ENCODE measurements at places on chromosomes 4 and X. TPM values are rescaled to one million over a fixed set of nuclear protein-coding genes. Genes with fewer than 3 reads are reported as not detected.
A peak's percentile ranks its signal among the peaks of the same experiment; 100 is the strongest.

Gene PFKFB1
- total RNA-seq, result 18.5 TPM

Gene PDHA1
- 177 TPM for total RNA-seq

DNA sequence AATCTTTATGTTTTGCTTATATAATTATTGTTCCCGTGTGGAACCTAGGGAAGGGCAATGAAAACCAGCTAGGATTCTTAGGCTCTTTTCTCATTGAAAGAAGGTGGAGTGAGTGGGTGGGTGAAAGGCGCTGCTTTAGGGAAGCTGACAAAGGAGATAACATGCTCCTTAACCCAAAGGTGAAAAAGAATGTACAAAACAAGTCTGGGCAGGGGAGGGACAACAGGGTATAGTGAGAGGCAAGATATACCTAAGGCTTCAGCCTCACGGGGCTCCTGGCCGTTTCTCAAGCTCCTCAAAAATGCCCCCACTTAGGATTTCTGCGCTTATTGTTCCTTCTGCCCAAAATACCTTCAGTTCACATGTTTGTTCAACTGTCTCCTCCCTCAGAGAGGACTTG is 1.8 kb downstream of the SH2D1A start:
- DNase-seq, result no peak

DNA sequence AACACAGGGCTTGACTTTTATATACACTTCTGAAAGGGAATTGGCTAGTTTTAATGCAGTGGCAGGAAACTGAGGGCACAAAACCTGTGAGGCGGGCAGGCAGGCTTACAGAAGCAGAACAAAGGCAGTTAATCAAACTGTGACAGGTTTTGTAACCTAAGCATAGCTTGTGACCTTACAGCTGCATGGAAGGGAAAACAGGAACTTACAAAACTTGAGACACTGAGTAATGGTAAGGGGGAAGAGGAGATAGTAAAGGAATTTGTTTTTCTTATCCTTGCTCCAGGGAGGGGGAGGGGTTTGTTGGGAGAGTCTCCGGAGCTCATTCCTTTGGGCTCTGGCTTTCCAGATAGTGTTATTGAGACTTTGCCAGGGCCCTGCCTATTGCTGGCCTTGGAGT is 55.6 kb downstream of the SLITRK4 start:
- no peak for DNase-seq

DNA sequence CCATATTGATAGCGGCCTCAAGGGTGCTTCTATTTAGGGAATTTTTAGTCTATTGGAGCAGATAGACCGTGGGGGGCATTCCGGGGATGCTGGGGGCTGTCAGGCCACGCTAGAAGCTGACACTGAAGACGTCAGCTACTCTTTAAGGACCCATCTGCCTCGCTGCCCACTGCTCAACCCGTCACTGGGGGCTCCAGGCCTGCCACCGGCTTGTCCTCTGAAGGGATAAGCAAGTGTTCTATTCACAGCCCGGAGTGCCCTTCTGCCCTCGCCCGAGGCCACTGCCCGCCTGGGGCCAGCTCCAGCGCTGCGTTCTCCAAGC is 679 bp upstream of the MSL3 start:
- no peak for DNase-seq

Gene PPP1R2C
- not detected for total RNA-seq

DNA sequence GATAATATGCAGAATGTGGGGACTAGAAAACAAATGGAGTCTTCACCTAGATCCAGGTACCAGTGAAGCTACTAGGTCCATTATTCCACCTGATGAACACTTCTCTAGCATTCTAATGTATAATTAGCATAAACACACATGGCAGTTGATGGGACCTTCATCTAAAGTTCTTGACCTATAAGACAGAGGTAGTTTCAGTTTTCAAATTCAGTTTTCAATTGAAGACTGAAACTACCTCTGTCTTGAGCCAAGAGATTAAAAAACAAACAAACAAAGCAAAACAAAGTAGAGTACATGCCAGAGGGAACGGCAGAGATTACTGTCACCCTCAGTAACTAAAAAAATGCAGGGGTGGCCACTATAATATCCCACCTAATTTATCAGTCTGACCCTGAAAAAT is 199.9 kb upstream of the NEIL3 start:
- DNase-seq, result no peak

DNA sequence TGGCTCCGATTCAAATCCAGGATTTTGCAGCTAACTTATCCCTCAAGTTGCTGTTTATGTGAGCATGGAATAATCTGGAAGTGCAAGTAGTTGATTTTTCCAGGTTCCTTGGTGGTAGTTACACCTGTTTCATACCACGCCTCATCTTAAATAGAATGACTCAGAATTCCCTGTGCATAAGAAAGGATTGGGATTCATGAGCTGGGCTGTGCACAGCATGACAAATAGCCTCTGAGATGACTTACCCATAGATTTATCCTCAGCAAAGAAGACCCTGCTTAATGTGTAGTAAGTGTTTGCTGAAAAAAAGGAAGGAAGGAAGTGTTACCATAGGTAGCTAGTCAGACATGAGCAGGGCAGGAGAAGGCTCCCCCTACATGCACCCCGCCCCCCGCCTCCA is 777.7 kb upstream of the ADGRL3 start:
- no peak for DNase-seq

DNA sequence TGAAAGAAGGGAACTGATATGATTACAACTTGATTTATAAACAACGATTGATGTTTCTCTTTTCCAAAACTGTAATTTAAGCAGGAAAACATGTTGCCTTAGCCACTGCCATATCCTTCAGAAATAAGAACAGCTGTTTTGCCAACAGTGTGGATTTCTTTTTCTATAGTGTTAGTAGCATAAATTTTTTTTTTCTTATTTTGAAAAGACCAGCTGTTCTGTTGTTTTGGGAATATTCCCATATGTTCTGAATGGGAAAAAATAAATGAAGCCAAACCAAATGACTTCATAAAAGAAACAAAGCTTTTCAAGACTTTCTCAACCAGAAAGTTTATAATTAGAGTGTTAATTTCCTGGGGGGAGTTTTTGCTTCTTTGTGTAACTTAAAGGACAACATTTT is 83.9 kb upstream of the ARHGAP24 start:
- DNase-seq, result no peak

DNA sequence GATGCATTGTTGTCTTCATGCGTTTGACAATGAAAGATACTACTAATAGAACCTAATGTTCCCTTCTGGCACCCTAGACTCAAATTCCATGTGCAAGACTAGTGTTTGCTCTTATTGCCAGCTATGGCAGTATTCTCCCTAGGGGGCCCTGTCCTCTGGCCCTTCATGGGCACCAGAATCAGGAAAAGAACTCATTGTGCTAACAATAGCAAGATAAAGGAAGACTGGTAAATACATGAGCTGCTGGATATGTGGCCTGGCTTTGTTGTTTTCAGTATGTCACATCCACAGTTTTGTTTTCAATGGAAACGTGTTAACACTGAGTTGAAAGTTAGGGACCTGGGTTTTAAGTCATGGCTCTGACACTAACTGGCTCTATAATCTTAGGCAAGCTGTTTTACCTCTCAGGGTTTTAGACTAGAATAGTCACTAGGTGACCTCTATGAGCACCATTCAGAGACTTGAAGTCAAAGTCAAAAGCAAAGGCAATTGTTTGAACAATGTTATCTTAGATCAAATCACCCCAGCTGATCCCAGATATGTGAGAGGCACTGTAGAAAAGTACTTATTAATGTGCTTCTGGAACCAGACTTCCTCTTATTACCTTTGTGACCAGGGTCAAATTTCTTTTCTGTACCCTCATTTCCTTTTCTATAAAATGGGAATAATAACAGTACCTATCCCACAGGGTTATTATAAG is 253.7 kb upstream of the DIAPH2 start:
- no peak for DNase-seq

DNA sequence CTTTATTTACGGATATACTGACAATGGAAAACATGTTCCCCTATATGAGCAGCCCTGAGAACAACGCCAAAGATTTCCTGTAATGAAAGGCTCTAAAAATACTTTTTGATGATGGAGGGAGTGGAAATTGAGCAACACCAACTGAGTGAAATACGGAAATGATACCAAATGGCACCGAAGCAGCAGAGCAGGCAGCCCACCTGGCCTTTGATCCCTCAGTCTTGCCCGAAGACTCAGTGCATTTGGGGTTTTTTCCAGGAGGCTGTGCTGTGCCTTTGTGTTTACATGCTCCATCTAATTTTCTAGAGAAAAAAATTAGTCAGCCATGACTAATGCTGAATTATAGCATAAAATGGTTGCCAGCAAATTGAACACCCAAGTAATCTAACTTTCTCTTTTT is 169.9 kb upstream of the RBPJ start:
- no peak for DNase-seq

DNA sequence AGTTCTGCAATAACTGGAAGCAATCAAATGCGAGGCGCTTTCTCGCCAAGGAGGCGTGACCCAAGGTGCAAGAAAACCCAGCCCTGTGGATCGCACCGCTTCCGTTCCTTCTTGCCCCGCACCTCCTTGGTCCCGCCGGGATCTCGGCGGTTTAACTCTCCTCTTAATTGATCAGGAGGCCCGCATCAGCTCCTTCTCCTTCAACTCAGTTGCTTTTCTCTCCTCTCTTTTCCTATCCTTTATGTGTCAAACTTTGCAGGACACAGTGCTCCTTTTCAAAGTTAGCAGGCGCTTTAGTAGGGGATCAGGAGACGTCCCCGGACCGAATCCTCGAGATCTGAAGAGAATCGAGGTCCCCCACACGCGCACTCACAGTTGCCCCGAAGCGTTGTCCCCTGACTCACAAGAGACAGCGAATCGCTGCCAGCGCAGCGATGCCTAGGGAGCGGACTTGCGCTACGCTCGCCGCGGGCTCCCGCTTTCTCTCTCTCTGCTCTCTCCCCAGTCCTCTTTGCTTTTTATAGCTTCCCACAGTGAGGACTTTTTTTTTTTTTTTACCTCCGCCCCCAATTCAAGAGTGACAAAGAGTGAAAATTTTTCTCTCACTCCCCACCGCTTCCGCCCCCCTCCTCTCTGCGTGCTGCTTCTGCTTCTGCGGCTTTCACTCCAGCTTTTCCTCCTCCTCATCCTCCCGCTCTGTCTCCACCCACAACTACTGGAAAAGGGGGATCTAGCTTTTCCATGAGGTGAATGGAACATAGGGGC is at the start of gene DKK2:
Gene DKK2 (minus strand): TSS at position 495 of the 765 bp plus-strand sequence. CDS start 722 bp downstream, outside the sequence.
- no peak for DNase-seq

DNA sequence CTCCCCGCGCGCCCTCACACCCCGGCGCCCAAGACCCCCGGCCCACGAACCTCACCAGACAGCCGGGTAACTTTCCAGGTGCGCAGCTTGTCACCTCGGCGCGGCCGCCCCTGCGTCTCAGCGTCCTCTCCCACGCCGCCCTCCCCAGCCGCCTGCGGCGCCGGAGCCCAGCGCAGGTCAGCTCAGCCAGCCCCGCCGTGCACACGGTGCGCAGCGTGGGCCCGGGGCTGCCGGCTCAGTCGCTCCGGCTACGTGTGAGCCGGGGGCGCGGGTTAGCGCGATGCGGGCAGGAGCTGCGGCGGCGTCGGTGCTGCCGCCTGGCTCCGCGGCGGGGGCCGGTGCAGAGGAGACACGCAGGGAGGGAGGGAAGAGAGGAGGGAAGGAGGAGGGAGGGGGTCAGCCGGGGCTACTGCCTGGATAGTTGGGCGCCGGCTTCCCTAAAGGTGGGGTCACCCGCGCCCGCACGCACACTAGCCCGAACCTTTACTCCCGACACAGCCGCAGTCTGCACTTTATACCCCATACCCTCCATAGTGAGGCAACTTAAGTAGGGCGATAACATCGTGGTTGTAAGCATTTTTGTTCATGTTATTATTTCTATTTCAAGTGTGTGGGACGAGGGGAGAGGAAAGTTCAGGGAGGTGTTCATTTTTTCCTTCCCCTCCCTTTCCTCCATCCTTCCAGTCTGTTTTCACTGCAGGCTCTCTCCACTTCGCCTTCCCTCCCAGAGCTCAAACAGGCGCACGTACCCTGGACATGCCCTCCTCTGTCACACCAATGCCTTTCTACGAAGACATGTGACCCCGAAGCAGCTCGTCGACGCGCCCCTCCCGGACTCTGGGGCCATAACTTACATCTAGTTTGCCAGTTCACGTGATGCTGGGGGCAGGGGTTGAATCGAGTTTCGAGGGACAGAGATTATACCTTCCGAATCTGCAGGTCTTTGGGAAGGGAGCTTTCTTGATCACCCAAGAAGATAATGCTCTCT is at the start of gene PRKG2:
Gene PRKG2 (minus strand): TSS at position 342 of the 988 bp plus-strand sequence. CDS start 10,175 bp downstream, outside the sequence.
- DNase-seq, result no peak

GRCh38 chr4:3318561-3319021 is 25.8 kb downstream of the RGS12 start:
- DNase-seq, result peak; percentile 77

GRCh38 chr4:60655356-60655755 is 544.8 kb upstream of the ADGRL3 start:
- DNase-seq, result no peak

Gene SPCS3
- 134 TPM for total RNA-seq

DNA sequence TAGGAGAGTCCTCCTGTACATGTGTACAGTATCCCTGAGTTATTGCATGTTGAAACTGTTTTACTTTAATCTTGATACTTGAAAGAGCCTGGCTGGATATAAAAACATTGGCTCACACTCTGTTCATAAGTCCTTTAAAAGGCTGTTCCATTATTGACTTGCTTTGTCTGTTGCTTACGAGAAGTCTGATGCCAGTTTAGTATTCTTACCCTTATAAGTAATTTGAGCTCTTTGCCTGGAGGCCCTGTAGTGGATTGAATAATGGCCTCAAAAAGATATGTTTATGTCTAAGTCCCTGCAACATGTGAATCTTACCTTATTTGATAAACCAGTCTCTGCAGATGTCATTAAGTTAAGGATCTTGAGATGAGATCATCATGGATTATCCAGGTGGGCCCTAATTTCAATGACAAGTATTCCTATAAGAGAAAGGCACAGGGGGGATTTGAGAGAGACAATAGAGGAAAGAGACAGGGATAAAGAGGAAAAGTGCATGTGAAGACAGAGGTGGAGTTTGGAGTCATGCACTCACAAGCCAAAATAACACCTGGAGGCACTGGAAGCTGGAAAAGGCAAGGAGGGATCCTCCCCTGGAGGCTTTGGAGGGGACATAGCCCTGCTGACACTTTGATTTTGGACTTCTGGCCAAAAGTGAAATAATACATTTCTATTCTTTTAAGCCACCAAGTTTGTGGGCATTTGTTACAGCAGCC is 98.1 kb downstream of the IRF2 start:
- DNase-seq, result no peak

DNA sequence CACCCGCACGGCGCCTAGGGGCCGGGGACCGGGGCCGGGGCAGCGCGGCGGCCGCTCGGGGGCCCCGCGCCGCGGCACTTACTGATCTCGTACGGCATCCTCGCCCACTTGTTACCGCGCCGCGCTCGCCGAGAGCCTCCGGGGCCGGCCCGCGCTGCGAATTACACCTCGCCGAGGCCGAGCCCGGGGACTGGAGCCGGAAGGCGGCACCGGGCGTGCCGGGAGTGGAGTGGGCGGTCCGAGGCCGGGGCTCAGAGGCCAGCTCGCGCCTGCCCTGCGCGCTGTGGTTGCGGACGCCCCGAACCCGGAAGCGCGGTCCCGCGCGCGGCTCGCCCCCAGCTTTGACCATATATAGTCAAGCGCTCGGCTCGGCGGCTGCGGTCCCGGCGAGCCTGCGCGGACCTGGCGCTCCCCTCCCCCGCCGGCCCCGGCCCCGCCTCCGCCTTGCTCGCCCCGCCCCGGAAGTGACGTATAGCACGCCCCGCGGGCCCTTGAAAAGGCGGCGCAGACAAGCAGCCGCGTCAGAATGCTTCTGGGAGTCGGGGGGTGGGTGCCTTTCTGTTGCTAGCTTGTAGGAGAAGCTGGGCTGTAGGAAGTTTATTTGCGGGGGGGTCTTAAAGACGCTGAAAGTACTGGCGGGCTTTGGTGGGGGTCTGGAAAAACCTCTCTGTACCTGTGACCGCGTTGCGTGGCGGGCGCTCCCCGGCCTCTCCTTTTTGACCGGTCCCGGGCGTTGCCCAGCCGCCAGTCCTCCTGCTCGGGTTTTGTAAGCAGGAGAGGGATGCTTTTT is at the start of gene WDR1:
Gene WDR1 (minus strand): TSS at position 231 of the 790 bp plus-strand sequence. CDS start 133 bp downstream, at position 98.
- DNase-seq, result peak; percentile 99

GRCh38 chr4:11691236-11691635 is 262.5 kb upstream of the HS3ST1 start:
- no peak for DNase-seq
